ENCODE measurements at places on chromosomes 16 and 17.
A peak's percentile ranks its signal among the peaks of the same experiment; 100 is the strongest.

DNA sequence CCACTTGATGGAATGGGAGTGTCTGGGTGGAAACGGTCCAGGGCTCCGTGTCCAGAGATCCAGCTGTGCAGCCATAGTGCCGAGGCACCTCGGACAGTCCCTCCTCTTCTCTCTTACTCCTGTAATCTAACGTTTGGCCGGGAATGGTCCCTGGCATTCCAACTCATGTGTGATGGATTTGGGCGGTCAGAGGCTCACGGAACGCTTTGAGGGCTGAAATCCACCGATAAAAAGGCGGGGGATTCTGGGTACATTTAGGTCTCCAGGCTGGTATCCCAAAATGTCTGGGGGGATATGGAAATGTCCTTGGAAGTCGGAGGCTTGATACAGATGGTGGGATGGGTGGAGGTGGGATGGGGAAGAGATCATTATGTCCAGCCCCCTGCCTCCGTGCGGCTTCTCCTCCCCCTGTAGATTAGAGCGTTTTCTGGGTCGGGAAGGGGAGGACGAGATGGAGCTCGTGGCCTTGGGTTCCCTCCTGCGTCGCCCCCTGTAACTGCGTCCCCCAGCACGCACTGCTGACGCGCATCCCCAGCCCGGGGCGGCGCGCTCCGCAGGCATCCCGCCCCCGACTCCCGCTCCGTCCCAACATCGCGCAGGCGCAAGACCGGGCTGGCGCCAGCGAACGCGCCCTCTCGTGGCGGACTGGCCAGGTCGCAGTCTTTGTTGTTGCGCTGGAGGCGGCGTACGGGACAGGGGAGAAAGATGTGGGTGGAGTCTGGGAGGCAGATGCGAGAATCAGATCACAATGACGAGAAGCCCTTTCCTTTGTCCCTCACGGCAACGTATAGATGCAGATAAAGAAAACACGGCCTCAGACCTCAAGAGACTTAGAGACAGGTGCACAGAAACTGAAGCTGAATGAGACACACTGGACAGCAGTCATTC is 4.5 kb upstream of the SGCA start:
- peak; percentile 62 for DNase-seq

- no peak for DNase-seq
Observed at GRCh38 chr16:10121491-10121890, 60.7 kb downstream of the GRIN2A start.

GRCh38 chr16:55779402-55780094 is 53.3 kb downstream of the CES1 start:
- no peak for DNase-seq

DNA sequence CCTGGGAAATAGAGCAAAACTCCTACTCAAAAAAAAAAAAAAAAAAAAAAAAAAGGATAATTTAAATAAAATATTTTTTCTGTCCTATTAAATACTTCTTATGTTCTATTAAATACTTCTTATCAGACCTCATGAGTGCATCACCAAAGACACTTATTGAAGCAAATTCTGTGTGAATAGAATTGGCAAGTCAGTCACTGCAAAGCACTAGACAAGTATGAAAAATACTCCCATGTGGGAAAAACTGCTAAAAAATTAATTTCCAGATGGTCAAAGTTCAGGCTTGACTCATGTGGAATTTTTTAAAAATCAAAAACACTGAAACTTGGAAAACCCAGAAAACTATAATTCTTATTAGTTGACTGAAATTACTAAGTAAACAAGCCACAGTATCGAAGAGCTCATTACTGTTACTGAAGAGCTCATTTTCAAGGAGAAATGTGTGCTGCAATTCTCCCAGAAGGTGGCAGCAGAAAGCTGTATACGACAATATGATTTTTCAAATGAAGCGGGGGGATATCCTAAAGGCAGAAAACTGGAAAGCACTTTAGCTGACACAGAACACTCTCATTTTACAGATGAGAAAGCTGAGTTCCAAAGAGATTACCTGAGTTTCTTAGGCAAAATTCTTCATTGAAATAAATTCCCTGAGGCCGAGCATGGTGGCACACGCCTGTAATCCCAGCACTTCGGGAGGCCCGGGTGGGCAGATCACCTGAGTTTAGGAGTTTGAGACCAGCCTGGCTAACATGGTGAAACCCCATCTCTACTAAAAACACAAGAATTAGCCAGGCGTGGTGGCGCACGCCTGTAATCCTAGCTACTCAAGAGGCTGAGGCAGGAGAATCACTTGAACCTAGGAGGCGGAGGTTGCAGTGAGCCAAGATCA is 15.9 kb upstream of the FBXO47 start:
- peak; percentile 35 for DNase-seq

GRCh38 chr16:56451753-56452689 is 667 bp downstream of the OGFOD1 start:
- peak; percentile 17 for DNase-seq

GRCh38 chr17:71379512-71379911 is 741.3 kb upstream of the SOX9 start:
- no peak for DNase-seq

GRCh38 chr16:86424985-86425384 is 85.3 kb upstream of the FOXF1 start:
- no peak for DNase-seq

Measured in HS-27A (cell line).